ENCODE measurements at places on chromosomes 3 and 15.

- DNase-seq, result no peak
Measured at GRCh38 chr3:108453565-108453964, 56.8 kb downstream of the MYH15 start.

- DNase-seq, result no peak
Measured at GRCh38 chr3:169634618-169635236, 28.8 kb downstream of the MECOM start.

DNA sequence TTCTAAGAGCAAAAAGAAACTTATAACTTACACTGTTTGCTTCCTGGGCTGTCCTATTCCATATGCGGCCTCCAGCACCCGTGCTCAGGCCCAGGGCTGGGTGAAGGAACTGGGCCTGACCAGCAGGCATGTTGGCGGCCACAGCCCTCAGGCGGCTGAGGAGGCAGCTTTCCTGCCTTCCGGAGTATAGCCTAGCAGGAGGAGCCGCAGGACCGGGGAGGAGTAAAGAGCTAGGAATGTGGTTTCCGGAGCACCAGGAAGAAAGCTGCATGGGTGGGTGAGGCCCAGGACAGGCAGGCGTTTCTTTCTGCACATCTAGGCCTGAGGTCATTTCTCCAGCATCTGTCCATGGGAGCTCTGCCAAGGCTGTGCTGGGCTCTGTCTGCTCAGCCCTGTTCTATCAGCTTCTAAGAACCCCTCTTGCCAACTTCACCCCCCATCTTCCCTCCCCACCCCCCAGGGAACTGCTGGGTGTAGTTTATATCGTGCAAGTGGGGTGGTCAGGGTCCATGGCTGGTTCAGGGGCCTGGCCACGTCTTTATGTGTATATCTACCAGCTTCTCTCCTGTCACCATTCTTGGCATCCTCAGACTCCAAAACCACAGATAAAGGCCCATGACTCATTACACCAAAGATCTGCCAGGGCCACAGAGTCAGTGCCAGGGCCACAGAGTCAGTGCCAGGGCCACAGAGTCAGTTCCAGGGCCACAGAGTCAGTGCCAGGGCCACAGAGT, 7.8 kb upstream of the KIF7 start:
- DNase-seq, result peak; percentile 66

DNA sequence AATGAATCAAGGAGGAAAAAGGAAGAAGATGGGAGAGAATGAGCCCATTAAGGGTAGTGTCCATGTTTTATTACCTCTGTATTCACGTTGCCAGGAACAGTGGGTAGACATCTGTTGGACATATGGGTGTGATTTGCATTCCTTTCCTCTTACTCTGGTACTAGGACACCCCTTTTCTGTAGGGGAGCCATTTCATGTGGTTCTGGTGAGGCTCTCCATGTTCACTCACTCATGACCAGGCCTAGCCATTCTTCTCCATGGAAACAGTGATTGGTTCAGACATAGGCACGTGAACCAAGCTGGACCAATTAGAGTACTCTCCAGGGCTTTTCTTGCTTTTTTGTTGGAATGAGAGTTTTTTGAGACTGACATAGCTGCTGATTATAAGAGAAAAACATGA, 39.6 kb upstream of the PDCD6IP start:
- DNase-seq, result no peak

DNA sequence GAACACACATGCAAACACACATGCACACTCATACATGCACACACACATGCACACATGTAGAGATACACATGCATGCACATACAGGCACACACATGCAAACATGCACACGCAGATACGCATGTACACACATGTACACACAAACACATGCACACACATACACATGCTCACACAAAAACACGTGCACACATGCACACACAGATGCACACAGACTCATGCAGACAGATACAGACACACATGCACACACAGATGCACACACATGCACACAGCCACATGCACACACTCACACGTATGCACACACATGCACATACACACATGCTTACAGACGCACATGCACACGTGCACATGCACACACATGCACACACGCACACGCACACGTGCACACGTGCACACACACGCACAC, 37.3 kb upstream of the ALG1L2 start:
- no peak for DNase-seq

DNA sequence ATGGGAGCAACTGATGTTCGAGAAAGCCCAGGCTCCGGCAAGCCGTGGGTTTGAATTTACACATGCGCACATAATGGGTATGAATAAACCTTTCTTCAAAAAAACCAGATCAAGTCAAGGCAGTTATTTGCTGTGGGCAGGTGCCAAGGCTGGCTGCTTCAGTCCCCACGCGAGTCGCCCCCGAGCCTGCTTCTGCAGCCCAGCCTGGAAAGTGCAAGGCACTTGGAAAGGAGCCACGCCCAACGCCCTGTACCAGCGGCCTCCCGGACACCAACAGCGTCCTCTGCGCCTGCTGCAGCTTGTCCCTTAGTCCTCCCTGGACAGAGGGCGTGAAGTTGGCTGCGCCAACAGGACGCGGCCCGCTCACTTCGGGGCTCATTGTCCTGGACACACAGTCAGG, 68.9 kb downstream of the KLF15 start:
- no peak for DNase-seq

GRCh38 chr3:67109651-67110204, 111.6 kb downstream of the KBTBD8 start:
- peak; percentile 47 for DNase-seq

GRCh38 chr15:89096664-89097063, 8.4 kb downstream of the ABHD2 start:
- no peak for DNase-seq

DNA sequence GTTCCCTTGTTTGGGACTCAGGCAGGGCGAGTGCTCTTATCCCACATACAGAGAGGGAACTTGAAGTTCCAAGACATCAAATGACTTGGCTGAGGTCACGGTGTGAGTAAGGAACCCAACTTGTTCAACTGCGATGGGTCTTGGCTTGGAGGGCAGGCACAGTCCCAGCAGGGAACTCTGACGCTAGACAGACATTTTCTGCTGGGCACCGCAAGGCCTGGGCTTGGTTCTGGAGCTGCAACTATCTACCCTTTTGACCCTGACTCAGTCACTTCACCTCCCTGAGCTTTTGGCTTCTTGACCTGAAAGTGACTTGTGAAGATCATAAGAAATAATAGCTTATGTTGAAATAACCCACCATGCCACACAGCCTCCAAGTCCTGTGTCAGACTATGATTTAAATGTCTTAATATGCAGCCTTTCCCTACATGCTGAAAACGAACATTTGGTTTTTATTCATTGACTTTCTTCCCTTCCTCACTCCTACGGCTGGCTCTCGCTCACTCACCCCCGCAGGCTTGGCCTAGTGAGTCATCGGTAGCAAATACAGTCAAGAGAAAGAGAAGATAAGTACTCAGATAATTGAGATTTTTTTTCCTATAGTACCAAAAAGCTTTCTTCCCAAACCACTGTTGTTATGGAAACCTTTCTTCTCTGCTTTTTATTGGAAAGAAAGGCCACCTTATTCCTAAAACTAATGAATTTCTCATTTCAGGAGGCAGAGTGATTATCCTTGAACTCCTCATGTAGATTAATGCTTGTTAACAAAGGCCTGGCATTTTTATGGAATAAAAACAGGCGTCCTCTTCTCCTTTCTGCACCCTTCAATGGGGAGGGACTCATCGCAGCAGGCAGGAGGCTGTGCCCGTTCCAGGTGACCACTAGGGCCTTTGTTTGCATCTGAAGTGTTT, 178.4 kb downstream of the ATP10A start:
- peak; percentile 59 for DNase-seq

DNA sequence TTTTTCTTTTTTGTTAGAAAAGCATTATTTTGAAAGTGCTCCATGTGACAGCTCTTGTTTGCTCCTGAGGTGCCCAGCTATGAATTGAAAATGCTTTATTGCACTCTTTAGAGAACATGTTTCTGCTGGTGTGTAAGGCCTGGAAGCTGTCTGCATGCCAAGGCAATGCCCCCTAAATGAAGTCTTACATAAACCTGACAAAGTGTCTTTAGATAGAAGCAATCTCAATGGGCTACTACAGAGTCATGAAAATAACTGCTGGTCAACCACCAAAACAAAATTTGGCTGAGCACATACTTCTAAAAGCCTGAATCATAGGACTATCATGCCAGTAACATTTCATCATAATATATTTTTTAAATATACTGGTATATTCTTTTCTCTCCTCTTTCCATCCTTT, 178.7 kb downstream of the THRB start:
- DNase-seq, result no peak

GRCh38 chr3:113736548-113737089, 9.4 kb downstream of the NAA50 start:
- DNase-seq, result no peak

- DNase-seq, result no peak
Measured at GRCh38 chr3:63927422-63928280, 15.5 kb upstream of the SCAANT1 start.

DNA sequence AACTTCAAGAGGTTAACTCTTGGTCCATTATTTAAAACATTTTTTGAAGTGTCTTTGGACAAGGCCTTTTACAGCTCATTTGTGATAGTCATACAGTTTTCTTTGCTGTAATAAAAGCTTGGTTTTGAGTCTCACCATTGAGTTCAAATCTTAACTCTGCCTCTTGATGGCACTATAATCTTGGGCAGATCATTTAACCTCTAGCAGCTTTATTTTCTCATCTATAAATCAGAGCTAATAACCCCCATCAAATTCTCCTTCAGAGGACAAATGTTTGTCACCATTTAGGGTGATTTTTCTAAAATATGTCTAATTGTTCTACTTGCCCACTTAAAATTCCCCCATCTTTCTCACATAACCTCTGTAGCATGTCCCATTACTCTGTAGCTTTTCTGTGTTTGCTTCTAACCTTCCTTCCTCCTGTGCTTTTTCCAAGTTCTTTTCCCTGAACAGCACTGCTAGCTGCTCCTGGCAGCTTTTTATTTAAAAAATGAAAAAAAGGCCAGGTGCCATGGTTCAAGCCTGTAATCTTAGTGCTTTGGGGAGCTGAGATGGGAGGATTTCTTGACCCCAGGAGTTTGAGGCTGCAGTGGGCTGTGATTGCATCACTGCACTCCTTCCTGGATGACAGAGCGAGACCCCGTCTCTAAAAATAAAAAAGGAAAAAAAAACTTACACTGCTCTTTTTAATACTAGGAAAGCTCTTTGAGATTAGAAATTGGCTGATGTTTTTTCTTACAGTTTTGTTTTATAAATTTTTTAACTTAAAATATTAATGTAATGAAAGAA, 28.5 kb downstream of the UBE2E1 start:
- no peak for DNase-seq

GRCh38 chr3:17144665-17144993, 259.9 kb downstream of the PLCL2 start:
- no peak for DNase-seq

DNA sequence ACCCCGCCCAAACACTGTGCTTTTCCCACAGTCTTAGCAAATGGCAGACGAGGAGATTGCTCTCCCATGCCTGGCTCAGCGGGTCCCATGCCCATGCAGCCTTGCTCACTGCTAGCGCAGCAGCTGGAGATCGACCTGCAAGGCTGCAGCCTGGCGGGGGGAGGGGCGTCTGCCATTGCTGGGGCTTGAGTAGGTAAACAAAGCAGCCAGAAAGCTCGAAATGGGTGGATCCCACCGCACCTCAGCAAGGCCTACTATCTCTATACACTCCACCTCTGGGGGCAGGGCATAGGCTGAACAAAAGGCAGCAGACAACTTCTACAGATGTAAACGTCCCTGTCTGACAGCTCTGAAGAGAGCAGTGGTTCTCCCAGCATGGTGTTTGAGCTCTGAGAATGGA, 27.2 kb upstream of the WDR5B start:
- DNase-seq, result no peak

GRCh38 chr3:132267391-132267993, 49.7 kb upstream of the ACP3 start:
- DNase-seq, result no peak

GRCh38 chr3:176970770-176971169, 226.5 kb downstream of the TBL1XR1 start:
- DNase-seq, result no peak

Measured in AG04449 (cell line).